ENCODE measurements at places on chromosomes 16 and 17. TPM values are rescaled to one million over a fixed set of nuclear protein-coding genes. Genes with fewer than 3 reads are reported as not detected.

CDC42EP4 gene
- 52.0 TPM for total RNA-seq

XAF1 gene
- 41.4 TPM for total RNA-seq

C1QTNF8 gene
- not detected for total RNA-seq

NCBP3 gene
- 25.1 TPM for total RNA-seq
